Retinal pigment epithelial cell (primary cell): ENCODE measurements at places on chromosomes 6 and 20.

GRCh38 chr20:50189681-50190250 lies 864 bp upstream of the CEBPB start:
- no peak for DNase-seq

GRCh38 chr20:51419646-51420045 lies 122.9 kb downstream of the NFATC2 start:
- DNase-seq: no peak

DNA sequence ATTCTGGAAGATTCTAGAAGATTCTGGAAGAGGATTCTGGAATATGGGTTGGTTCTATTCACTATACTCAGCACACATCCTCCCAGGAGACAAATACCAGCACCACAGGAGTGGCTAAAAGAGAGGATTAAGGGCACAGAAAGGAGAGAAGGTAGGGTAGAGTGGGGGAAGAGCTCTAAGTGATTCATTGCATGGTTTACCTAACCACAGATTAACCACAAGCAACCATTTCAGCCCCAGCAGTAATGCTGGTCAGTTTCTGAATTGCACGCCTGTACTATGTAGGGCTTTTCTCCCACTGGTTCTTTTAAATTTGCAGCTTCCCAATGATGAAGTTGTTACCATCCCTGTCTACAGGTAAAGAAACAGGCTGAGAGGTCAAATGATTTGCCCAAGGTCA lies 192.7 kb upstream of the PMEPA1 start:
- DNase-seq: peak; percentile 28

DNA sequence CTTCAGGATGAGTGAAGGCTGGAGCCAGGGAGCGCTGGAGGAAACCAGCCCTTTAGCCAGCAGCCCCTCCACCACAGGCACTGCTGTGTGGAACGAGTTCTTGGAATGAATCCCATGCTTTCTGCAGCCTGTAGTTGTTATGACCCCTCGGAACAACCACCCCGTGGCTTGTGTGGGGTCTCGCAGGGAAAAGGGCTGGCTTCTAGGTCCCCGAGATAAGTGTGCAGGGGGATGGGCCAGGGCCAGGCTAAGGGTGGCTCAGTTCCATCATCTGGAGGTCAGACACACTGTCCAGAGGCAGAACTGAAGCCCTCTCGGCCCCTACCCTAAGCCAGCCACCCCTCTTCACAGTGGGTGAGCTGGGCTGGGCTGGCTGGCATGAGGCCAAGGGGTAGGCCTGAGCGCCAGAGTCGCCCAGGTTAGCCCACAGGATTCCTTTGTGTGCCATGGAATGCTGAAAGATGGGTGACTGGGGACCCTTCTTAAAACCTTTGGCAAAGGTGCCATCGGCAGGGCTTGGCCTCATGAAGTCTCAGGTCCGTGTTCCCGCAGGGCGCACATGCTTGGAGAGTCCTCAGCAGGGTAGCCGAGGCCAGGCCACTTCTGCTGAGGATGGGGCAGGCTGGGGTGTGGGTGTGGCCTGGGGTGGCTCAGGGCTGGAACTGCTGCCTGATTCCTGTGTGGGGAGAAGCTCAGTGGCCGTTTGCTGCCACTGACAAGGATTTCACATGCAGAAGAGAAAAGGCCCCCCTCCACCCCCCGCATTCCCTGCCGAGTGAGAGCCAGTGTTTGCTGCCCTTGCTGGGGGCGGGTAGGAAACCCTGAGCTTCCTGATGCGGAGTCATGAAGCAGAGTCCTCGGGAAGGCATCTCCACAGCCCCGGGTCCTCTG lies 24.6 kb downstream of the SPATA2 start:
- DNase-seq: no peak

- DNase-seq: no peak
Measured at GRCh38 chr20:50061151-50062005, 51.6 kb downstream of the UBE2V1 start.

DNA sequence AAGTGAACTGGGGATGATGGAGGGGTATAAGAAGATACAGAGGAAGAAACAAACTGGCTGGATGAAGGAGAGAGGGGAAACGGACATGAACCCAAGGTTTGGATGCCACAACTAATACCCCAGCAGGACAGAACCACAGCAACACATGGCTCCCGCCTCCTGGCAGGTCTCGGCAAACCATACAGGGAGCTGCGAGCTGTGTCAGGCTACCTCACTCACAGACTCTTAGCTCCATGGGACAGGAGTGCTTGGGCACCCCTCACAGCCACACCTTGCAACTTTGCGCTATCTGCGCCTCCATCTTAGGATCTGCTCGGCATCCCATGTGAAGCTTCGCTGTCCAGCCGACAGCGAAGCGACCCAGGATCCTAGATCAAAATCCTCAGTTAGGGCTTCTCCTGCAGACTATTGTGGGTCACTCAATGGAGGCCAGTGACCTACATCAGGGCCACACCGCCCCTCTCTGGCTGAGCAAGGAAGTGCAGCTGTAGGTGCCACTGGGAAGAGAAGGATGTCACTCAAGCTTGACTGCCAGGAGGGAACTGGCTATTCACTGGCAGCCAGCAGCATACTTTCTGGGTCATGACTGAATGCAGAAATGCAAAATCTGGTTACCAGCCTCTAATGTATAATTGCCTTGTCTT lies 174.4 kb upstream of the RIN2 start:
- no peak for DNase-seq

DNA sequence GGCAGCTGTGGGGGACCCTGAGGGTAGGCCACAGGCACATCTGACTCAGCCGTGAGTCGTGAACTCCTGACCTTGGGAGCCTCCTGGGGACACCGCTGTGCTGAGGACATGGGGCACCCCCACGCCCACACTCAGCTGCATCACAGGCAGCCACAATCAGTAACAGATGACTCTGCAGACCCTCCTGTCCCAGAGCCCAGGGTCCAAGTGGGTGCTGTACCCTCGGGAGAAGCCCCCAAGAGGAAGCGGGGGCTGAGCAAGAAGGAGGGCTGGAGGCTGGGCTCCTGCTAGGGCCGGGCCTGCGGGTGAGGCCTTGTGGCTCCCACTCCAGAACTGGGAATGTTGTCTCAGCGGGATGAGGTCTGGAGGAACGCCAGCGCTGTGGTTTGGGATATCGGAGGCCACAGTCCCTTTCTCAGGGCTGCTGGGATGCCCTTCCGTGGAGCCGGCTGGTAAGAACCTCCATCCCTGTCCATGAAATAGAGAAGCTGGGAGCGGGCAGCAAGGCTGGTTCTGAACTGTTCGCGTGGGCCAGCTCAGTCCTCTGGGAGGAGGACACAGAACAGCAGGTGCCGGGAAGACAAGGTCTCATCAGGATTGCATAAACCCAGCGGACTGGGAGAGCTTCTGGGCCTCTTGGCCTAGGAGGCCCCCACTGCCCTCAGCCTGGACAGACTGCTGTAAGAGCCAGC lies 3.1 kb upstream of the LAMA5 start:
- DNase-seq: no peak

- no peak for DNase-seq
Measured at GRCh38 chr6:133983099-133983939, 30.3 kb downstream of the TBPL1 start.

DNA sequence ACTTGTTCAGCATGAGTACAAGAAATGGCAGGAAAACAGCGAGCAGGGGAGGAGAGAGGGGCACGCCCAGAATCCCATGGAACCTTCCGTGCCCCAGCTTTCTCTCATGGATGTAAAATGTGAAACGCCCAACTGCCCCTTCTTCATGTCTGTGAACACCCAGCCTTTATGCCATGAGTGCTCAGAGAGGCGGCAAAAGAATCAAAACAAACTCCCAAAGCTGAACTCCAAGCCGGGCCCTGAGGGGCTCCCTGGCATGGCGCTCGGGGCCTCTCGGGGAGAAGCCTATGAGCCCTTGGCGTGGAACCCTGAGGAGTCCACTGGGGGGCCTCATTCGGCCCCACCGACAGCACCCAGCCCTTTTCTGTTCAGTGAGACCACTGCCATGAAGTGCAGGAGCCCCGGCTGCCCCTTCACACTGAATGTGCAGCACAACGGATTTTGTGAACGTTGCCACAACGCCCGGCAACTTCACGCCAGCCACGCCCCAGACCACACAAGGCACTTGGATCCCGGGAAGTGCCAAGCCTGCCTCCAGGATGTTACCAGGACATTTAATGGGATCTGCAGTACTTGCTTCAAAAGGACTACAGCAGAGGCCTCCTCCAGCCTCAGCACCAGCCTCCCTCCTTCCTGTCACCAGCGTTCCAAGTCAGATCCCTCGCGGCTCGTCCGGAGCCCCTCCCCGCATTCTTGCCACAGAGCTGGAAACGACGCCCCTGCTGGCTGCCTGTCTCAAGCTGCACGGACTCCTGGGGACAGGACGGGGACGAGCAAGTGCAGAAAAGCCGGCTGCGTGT lies 11.6 kb downstream of the TNFAIP3 start:
- DNase-seq: no peak

DNA sequence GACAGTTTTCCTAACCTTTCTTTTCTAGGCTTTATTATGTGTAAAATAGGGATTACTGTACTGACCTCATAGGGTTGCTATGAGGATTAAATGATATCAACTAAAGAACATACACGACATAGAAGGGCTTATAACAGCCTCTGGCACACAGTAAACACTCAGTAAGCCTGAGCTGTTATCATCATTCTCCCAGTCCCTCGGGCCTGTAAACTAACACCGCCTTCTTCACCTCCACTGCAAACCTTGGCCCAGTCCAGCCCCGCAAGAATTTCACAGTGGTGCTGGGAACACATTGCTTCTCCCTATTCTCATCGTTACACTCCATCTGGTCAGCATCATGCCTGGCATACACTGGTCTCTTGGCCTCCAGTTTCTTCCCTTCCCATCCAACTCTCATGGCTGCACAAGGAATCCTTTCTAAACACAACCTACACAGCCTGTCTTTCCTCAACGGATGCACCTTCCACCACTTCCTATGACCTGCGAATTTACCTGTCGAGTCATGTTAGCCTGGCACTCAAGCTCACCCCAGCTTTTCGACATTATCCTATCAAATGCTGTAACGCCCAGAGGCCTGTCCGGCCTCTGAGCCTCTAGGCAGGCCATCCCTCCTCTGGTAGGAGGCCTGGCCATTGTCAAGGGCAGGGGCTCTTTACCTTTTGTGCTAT lies 92.1 kb downstream of the FYN start:
- DNase-seq: peak; percentile 90

DNA sequence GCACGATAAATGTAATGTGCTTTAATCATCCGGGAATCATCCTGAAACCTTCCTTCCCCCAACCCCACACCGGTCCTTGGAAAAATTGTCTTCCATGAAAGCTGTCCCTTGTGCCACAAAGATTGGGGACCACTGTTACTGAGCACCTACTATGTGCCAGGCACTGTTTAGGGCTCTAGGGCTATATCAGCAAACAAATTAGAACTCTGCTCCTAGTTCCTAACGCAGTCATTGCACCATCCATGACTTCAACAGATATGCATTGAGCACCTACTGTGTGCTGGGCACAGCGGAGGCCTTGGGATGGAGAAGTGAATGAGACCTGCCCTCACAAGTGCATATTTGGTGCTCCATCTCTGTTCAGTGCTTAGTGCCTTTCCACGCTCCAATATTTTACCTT lies 50.3 kb upstream of the BLCAP start:
- DNase-seq: no peak

DNA sequence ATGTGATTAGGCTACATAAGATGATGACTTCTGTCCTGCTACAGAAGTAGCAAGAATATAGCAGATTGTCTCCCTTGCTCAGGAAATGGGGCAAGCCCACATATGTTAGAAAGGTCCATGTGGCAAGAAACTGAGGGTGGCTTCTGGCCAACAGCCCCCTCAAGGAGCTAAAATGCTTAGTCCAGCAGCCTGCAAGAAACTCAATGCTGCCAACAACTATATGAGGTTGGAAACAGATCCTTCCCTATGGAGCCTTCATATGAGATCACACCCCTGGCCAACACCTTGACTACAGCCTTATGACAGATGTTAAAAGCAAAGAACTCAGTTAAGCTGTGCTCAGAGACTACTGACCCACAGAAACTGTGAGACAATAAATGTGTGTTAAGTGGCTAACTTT lies 22.1 kb downstream of the PTPRT start:
- no peak for DNase-seq

- no peak for DNase-seq
Measured at GRCh38 chr6:163572612-163573011, 158.1 kb downstream of the QKI start.

DNA sequence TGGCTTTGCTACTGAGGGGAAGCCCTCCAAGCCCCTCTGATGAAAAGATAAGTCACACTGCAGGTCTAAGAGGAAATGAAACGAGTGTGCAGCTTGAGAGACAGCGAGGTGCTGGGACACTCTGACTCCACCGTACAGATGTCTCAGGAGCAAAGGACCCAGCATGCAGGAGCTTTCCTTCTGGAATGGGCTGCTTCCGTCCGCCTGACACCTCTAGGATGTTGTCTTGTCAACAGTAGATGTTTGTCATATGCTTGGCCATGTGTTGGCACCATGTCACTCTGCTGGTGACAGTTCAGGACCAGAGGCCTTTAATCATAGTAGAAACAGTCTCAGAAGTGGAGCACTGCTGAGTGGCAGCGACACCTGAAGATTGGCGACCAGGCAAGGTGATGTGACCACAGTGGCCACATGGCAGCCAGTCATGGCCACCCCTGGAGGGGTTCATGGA lies 46.7 kb downstream of the SLC24A3 start:
- no peak for DNase-seq

DNA sequence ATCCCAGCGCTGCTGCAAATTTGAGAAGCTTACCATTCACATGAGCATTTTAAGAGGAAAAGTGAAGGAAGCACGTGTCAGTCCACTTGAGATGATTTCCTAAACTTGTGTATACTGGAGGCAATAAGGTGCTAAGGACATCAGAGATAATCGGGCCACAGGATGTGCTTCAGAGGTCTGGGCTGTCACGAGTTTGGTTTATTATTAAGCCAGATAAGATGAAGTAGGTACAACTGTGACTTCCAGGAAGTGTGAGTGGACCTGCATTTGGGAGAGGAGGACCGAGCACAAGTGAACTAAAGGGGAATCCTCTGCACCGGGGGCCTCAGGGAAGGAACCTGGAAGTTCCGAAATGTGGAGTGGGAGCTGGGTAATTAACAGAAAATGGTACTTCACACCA lies 1.4 kb downstream of the SAMD5 start:
- no peak for DNase-seq

- no peak for DNase-seq
Measured at GRCh38 chr20:45456632-45457031, 12.9 kb upstream of the WFDC2 start.

DNA sequence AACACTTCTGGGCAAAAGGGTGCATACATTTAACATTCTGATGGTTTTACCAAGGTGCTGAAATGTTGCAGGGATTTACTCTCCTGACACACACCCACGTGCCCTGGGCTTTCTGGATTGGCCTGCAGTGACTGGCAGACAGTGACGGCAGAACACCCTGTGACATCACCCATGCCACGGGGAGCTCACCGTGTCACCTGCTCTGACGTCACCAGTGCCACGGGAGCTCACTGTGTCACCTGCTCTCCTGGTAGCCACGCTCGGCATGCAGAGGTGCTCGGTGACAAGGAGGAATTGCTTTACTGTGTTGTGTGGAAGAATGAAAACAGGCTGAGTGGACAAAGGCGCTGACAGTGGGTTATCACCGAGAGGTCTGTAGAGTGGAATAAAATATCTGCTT lies 99.3 kb downstream of the RAMACL start:
- DNase-seq: no peak

GRCh38 chr20:44909872-44910689 lies at the start of gene PABPC1L:
Gene PABPC1L, plus strand, starts transcription at chr20:44910060. Its CDS starts 84 bp downstream, at chr20:44910144.
- DNase-seq: no peak
